ENCODE measurements at places on chromosomes 5 and 9.

GRCh38 chr5:126677121-126677520 lies 76.4 kb downstream of the PHAX start:
- no peak for DNase-seq

DNA sequence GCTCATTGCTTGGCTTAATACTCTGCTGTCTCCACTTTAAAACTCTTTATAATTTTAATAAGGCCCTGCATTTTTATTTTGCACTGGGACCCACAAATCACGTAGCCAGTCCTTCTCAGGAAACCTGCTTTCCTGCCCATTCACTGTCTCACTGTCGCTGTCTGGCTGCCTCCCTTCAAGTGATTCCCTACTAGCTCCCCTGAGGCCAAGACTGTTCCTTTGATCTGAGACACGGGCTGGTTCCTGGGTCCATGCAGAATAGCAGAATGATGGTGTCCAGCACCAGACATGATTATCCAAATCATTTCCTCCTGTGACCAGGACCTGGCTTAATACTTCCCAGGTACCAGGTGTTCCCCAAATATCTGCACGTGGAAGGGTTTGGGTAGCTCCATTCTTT lies 597.1 kb upstream of the KLF4 start:
- DNase-seq, result no peak

- no peak for DNase-seq
These were observed 614.5 kb downstream of the MAT2B start for GRCh38 chr5:164119806-164120447.

- no peak for DNase-seq
These were observed 1.1 kb downstream of the JADE2 start for GRCh38 chr5:134526483-134527155.

GRCh38 chr5:171614511-171614910 lies 171.1 kb upstream of the SMIM23 start:
- DNase-seq, result no peak

DNA sequence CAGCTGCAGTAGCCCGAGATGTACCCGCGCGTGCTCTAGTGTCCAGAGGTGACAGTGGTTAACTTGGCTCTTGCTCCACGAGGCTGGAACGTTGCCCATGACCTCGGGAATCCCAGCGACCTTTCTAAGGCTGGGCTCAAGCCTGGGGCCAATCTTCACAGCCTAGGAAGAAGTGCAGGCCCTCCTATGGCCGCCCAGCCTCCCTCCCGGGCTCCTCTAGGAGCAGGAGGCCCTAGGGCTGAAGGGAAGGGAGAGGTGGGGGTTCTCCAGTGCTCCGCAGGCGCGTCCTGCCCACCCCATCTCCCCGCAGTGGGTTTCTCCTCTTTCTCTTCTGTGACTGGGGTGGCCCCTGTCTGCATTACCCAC lies 13.3 kb downstream of the NR2F1 start:
- no peak for DNase-seq

GRCh38 chr5:6175172-6175854 lies 203.0 kb downstream of the MED10 start:
- DNase-seq, result no peak

DNA sequence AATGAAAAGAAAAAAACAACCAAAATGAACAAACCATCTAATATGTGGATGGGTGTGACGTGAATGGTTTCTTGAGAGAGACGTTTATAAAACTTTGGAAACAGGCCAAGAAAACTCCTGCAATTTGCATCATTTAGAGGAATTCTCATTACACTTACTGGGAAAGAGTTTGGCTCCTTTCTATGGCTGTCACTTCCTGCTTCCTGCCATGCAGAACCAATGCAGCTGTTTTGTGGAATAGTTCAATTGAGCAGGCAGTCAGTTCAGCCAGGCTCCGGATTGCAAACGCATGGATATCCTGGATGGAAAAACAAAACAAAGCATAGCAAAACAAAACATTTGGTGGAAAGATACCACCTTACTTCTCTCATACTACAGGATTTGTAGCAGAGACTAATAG lies 36.6 kb downstream of the FAM114A2 start:
- peak; percentile 25 for DNase-seq

DNA sequence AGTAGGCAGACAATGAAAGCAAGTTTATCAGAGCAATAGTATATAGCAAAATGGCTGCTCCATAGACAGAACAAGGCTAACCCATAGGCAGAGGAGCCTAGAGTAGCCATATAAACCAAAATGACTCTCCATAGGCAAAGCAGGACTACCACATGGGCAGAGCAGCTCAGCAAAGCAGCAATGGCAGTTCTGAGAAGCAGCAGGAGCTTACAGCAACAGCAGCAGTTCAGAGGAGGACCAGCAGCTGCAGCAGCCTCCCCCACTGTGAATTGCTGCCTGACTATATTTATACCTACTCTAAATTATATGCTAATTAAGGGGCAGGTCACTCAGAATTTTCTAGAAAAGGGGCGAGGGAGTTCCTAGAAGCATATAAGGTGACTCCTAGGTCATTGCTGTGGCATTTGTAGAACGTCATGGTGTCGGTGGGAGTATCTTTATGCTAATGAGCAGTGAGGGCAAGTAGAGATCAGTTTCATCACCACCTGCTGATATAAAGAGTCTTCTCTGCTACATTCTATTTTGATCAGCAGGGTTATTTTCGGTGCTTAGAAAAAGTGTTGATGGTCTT lies 1115.5 kb downstream of the DTWD2 start:
- no peak for DNase-seq

GRCh38 chr5:102295534-102296177 lies 428 bp downstream of the SLCO4C1 start:
- no peak for DNase-seq

DNA sequence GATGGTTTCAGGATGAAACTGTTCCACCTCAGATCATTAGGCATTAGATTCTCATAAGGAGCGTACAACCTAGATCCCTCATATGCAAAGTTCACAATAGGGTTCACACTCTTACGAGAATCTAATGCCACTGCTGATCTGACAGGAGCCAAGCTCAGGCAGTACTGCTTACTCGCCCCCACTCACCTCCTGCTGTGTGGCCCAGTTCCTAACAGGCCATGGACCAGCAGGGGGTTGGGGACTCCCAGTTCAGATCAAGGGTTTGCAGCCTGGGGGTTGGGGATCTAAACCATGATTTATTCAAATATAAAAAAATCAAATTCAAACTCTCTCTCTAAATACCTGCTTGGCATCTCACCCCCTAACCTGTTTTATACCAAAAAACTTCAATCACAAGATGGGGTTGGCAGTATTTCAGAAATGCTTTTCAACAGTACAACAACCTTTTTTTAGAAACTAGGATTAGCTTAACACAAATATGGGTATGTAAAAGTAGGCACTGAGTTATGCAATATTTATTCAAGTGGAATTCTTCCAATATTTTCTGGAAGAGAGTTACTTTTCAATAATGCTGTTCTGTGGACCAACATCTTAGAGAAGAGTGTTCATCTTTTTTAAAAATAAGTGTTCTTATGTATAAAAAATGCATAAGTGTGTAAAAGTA lies 30.1 kb upstream of the SLC12A2 start:
- DNase-seq, result no peak

DNA sequence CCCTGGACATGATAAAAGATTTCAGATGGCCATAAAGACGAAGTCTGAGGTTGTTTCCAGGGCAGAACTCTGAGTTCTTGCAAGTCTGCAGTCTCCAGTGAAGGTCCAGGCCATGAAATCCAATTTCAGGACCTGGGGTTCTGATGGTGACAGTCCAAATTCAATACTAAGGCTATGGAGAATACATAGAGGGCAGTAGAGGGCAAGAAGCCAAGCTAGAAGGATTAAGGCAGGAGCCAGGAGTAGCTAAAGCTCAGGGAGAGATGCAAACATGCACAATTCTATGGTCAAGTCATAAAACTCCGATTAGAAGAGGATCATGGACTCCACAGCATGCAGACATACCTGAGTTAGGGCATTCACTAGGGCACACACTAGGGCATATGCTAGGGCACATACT lies 11.4 kb downstream of the SLIT3 start:
- DNase-seq, result no peak

GRCh38 chr5:61587125-61587524 lies 255.1 kb downstream of the ZSWIM6 start:
- no peak for DNase-seq

GRCh38 chr9:91071184-91071990 lies 269.8 kb downstream of the SYK start:
- DNase-seq, result no peak

- no peak for DNase-seq
These were observed 101.8 kb upstream of the TAF11L2 start for GRCh38 chr5:17396247-17396646.

- DNase-seq, result no peak
These were observed 107.9 kb upstream of the LARP1 start for GRCh38 chr5:154647114-154647760.

- no peak for DNase-seq
These were observed 141.0 kb upstream of the PPP1R26 start for GRCh38 chr9:135338546-135338945.
